LHCN-M2 (cell line): ENCODE measurements at places on chromosomes 2 and 18.
A peak's percentile ranks its signal among the peaks of the same experiment; 100 is the strongest.

DNA sequence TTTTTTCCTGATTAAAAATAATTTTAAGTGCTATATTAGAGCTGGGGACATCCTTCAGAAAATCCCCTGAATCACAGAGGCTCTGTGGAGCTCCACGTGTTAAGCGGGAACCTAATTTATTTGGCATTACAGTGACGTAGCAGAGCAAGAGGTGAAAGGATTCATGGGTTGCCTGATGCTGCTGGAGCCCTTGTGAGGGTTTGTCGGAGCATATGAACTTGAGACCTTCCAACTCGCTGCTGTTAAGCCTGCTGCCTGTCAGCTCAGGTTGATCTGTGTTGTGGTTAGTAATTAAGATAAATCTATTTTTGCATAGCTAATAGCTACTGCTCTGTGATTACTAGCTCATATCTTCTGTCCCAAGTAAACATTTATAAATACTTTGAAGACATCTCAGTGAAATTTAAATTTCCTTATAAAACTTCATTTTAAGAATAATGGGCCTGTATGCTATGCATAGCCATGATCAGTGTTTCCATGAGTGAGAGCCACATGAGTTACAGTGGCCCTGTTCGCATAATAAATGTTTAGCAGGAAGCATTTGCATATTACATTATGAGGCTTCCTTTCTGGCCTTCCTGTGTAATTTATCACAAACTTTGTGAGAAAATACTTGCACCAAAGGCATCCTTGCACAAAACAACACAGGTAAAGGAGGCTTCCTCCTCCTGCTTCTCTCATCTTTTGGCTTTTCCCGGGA, 438.9 kb downstream of the PTPRM start:
- DNase-seq, result no peak

DNA sequence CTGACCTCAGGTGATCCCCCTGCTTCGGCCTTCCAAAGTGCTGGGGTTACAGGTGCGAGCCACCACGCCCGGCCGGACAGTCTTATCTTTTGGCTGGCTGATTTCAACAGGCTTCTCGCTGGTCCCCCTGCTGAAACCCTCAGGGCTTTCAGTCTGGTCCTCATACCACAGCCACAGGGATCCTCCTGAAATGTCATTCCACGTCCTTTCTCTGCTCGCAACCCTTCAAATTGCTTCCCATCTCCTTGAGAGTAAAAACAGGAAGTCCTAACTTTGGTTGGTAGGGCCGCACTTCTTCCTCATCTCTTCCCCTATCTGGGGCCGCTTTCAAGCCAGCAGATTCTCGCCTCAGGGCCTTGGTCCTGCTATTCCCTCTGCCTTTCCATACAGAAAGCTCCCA, 1.4 kb upstream of the CAB39 start:
- DNase-seq, result no peak

- DNase-seq, result peak; percentile 26
Measured at GRCh38 chr2:23460228-23460627, 75.2 kb downstream of the KLHL29 start.

GRCh38 chr2:33215299-33215698, 261.1 kb upstream of the RASGRP3 start:
- peak; percentile 93 for DNase-seq

GRCh38 chr2:45218931-45219339, 209.7 kb upstream of the SIX2 start:
- no peak for DNase-seq

DNA sequence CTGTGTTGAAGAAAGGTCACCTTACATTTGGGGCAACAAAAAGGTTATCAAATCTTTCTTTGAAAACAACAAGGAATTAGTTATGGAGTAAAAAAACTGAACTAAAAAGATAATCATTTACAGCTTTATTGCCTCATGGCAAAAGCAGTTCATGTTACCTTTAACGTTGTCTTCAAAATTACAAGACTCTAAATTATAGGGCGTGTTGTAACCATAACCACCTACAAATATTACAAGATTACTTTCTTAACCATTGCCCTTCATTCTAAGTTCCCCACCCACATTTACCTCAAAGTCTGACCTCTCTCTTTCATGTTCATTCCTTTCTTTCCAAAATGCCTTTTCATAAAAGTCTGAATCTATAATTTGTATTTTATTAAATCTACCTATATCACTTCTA, 74.6 kb upstream of the LRATD1 start:
- DNase-seq, result no peak

- peak; percentile 62 for DNase-seq
Measured at GRCh38 chr2:31523871-31524492, 56.8 kb downstream of the SRD5A2 start.

- no peak for DNase-seq
Measured at GRCh38 chr2:180876506-180876905, 103.9 kb upstream of the UBE2E3 start.
